ENCODE measurements at places on chromosomes 7 and 10.
A peak's percentile ranks its signal among the peaks of the same experiment; 100 is the strongest.

GRCh38 chr10:133372507-133372906, 647 bp downstream of the ECHS1 start:
- DNase-seq, result no peak

- DNase-seq, result no peak
These were observed 741.4 kb upstream of the POT1 start for GRCh38 chr7:125670926-125671572.

DNA sequence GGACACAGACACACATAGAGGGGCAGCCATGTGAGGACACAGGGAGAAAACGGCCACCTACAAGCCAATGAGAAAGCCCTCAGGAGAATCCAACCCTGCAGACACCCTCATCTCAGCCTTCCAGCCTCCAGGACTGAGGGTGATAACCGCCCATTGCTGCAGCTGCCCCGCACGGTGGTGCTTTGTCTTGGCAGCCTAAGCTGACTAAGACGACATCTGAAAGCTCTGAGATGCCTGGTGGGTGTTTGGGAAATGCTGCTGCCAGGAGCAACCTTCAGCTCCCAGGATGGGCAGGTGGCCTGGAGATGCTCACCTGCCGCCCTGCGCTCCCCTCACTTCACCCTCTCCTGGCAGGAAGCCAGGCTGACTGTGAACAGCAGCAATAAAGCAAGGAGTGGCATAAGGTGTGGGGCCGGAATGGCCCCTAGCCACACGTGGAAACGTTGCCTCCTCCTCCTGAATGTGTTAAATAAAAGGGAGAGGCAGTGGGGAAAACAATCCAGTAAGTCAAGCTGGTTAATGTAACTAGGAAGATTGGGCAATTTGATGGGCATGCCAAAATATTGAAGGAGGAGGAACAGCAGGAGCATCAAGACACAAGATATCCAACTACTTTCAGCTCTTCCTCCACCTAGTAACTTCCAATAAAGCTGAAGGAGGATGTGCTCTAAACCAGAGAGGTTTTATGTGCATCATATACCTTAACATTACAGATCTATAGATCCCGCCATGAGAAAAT, 121.5 kb downstream of the TNS3 start:
- no peak for DNase-seq

DNA sequence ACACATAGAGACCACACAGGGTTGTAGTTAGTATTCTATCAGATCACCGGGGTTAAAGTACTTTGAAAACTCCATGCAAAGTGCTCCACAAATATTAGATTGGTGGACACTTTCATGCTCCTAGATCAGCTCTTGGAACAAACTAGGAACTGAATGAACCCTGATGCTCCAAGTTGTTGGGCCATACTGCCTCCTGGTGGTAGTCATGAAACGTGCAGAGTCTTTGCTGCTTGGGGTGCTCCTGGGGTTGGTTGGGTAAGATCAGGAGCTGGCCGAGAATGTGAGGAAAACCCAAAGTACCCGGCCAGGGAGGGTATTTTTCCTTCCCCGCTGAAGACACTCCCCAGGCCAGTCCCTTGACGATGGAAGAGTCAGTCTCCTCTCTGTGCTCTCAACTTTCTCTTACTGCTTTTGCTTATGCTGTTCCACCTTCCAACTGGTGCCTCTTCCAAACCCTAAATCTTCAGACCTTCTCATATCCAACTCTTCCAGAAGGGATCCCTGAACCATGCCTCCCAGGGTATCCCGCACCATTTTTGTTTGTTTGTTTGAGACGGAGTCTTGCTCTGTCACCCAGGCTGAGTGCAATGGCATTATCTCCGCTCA, 918 bp upstream of the RPEL1 start:
- peak; percentile 9 for DNase-seq

DNA sequence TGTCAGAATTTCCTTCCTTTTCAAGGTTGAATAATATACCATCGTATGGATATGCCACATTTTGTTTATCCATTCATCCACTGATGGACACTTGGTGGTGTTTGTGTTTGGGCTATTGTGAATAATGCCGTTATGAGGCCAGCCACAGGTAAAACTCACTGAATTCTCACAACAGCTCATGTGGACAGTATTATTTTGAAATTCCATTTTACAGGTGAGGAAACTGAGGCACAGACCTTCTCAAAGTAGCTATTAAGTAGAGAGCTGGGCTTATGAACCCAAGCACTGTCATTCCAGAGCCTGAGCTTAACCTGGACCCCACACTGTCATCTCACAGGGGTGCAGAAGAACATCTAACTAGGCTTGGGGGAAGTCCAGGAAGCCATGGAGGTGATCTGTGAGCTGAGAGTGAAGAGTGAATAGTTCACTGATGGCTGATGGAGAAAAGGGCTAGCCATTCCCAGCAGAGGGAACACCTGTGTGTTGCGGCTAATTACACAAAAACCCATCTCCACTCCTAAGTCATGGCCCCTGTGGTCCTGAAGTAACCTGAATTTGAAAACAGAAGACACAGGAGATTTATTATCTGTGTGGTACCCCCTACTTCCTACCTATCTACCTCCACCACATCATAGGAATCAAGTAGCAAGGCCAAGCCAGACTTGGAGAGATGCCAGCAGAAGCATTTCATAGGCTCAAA, 8.7 kb downstream of the INMT start:
- DNase-seq, result no peak

DNA sequence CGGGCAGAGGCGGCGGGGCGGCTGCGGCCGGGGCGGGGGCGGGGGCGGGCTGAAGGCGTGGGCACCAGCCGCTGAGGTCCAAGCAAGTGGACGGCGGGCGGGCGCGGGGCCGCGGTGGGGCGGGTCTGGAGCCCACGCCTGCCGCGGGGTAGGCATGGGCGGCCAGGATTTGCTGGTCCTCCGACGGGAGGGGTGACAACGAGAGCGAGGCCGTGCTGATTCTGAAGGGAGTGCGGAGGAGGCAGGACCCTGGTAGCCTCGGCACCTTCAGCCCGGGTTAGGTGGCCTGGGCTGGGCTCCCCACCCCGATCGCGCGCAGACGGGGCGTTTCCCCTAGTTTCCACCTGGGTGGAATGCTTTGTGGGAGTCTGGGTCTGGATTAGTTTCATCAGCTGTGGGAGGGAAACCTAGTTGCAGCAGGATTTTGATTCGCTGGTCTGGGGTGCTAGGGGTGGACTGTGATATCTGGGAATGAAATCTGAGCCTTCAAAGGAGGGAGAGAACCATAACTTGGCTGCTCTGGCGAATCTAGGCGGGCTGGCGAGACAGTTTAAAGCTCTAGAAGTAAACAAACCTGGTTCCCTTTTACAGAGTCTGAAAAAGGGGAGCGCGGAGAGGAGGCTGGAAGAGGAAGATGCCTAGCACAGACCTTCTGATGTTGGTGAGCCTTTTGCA, 609 bp downstream of the SGPL1 start:
- no peak for DNase-seq

GRCh38 chr10:118516716-118517115, 78.7 kb downstream of the PRLHR start:
- DNase-seq, result no peak

- no peak for DNase-seq
These were observed 3.5 kb downstream of the UNCX start for GRCh38 chr7:1236132-1236661.

DNA sequence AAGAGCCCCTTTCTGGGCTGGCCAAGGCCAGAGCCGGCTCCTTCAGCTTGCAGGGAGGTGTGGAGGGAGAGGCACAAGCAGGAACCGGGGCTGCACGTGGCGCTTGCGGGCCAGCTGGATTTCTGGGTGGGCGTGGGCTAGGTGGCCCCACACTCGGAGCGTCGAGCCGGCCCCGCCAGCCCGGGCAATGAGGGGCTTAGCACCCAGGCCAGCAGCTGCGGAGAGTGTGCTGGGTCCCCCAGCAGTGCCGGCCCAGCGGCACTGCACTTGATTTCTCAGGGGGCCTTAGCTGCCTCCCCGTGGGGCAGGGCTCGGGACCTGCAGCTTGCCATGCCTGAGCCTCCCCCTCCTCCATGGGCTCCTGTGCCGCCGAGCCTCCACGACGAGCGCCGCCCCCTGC, 48.1 kb downstream of the SH2D4B start:
- no peak for DNase-seq

DNA sequence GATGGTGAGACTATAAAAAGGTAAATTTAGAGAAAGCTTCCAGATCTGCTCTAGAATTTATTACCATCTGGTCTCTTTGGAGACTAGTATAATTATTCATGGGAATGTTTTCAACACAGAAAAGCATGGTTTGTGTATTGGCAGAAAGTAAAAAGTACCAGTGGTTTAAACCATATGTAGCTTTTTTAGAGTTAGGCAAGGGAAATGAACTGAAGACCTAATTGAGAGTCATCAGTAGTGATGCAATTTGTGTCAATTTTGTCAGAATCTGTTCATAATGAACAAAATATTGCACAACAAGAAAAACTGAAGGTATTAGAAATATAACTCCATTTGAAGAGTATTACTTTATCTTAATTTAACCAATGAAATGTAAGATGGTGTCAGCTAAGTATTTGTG, 181.4 kb downstream of the ADK start:
- DNase-seq, result no peak

DNA sequence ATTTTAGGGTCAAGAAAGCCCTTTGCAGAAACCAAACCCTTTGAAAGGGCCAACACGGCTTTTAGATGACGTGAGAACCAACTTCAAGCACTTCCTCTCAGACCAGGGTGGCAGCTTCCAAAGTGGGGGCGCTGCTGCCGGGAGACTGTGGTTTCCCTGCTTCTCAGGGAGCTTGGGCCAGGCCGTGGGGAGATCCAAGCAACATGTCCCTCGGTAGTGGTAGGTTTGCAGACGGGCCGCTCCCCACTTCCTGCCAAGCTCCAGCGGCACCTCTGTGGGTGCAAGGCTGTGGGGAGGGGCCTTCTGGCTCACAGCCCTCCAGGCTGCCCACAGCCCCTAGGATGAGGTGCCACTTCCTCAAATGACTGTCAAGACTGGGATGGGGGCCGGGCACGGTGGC, 132.4 kb downstream of the FAM53B start:
- no peak for DNase-seq

GRCh38 chr10:72328045-72328828, 26.5 kb downstream of the DNAJB12 start:
- DNase-seq, result peak; percentile 40

- peak; percentile 23 for DNase-seq
These were observed at the start of gene GLRX3 for GRCh38 chr10:130136226-130137089. Gene GLRX3 (plus strand): TSS chr10:130136391. CDS start chr10:130136421, 30 bp downstream.

DNA sequence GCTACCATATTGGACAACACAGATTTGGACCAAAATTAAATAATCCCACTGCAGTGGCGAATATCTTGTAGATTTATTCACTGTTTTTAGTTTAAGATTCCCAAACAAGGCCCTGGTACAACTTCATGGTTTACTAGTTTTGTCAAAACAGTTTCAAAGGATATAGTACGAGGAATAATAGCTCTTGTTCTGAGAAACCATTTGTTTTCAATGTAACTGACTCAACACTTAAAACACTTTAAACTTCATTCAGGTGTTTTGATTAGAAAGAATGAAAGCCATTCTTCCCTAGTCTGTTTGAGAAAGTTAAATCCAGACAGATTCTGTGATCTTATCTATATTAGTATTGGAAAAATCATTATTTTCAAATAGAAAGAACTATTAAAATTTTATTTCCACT, 276.4 kb upstream of the MKLN1 start:
- no peak for DNase-seq

DNA sequence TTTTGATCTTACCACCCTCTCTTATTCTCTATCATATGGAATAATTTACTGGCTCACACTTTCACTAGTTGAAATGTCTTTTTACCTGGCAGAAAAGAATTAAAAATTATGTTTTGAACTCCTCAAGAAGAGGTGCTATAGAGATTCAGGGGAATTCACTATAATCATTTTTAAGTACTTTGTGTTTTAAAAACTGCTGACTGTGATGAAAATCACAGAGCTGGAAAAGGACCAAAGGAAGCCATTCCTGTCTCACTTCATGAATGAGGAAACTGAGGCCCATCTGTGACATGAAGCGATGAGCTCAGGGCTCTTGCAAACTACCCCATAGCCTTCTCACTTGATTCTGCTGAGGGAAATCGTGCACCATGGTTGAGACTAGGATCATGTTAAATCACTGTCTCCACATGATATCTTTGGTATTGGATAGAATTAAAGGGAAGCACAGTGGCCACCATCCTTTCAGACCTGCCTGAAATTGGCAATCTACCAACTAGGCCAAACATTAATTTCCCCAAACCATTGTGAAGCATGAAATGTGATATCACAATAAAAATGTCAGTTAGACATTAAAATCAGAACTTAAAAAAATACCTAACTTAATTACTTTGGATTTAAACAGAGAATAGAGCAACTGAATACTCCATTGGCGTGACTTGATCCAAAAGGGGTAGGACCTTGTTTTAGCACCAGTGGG, 141.0 kb downstream of the FZD1 start:
- no peak for DNase-seq

DNA sequence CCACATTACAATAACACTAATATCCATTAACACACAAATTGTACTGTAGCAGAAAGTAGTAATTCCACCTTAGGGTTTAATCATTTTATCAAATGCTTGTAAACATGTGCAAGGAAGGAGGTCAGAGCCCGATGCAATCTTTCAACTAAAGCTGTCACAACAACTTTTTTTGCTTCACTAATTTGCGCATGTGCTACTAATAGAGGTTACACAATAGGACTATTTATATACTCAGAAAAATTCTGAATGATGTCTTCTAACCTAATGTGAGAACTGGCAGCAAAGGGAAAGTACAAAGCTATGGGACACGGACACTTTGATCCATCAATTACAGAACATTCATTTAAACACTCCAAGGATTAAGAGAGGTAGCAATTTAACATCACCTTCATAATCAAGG, 244.4 kb downstream of the CHCHD3 start:
- DNase-seq, result no peak

- DNase-seq, result no peak
These were observed 59.8 kb downstream of the VAX1 start for GRCh38 chr10:117078168-117078837.

- no peak for DNase-seq
These were observed 29.8 kb upstream of the FHIP2A start for GRCh38 chr10:114791768-114792167.

DNA sequence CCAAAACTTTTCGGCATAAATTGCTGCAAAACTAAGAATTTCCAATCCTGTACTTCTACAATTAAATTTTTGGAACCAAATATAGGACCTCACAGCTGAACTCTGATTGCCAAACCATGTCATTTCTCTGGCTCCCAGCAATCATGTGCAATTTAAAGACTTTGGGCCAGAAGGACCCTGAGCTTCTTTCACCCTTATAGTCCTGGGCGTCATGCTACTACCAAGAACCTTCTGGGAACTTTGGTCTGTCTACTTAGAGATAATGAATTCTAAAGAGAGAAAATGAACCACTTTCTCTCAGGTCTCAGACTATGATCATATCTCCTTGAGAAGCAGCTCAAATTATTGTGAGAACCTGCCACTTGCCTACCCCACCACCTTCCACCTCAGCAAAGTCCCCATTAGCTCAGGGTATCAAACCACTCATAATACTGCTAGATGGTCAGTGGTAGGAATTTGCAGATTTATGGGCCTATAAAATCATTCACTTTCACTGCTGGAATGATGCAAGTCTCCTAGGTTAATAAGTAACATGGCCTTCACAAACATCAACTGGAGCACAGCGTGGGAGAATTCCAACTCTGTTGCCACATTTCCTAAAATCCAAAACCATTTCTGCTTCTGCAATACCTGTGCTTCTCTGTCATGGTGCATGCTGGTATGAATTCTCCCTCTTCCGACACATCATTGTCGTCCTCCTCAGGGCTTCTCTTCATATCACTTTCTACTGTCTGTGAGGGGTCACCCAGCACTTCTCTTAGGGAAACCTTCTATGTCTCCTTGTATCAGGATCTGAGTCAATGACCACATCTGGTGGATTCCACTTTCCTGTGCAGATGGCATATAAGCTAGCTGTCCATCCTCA, 6.6 kb upstream of the WDR91 start:
- DNase-seq, result no peak

All from NCI-H1930 (cell line).